ENCODE measurements at places on chromosomes 1 and 21.

GRCh38 chr1:119266386-119266785 is 102.2 kb upstream of the HAO2 start:
- DNase-seq, result no peak

GRCh38 chr1:152759453-152760173 is 1.8 kb downstream of the KPRP start:
- no peak for DNase-seq

GRCh38 chr1:216599851-216600250 is 123.4 kb downstream of the ESRRG start:
- no peak for DNase-seq

- DNase-seq, result no peak
Measured at GRCh38 chr1:47761201-47761930, 235.8 kb downstream of the TRABD2B start.

All from stimulated activated CD4-positive, alpha-beta T cell treated with anti-CD3 and anti-CD28 coated beads, Interleukin-1b, Interleukin-23, amount 100 ng/mL, for 4 hours (primary cell).